ENCODE measurements at places on chromosomes 3 and 15.

DNA sequence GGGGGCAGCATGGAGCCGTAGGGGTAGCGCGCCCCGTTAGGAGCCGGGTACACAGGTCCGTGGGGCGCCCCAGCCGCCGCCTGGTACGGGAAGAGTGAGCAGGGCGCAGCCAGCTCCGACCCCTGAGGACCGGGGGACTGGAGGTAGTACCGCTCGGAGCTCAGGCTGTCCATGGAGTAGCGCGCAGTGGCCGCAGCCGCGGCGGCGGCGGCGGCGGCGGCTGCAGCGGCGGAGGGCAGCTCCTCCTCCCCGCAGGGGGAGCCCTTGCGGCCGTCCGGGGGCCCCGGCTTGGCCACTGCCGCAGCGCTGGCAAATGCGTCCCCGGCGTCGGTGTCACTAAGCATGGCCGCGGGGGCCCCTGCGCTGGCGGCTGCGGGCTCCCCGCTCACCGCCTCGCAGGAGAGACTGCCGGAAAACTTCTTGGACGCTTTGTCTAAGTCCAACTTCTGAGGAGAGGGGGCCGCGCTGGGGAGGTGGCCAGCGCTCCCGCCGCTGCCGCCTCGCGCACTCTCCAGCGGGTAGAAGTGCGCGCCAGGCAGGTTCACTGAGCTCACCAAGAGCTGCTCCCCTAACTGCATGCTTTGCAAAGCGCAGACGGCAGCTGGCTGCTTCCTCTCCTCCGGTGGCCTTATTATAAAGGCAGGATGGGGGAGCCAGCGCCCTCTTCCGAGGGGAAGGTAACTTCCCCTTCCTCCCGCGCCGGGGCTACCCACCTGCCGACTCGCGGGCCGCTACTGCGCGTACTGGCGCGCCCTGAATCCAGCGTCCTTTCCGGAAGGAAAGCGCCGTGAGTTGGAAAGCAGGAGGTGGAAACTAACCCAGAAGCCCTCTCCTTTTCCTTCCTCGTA is at the start of gene EOMES:
Gene EOMES, minus strand, starts transcription at position 607 of the 848 bp plus-strand sequence. Its CDS starts 29 bp downstream, at position 578.
- H3K4me3 ChIP-seq, result peak within 1 kb of the TSS; percentile 77
- no peak within 1 kb of the TSS for H3K27ac ChIP-seq
- peaks cover 96% of the 10 kb centered on the region for H3K27me3 ChIP-seq
- peaks cover 3% of the 10 kb centered on the region for H3K36me3 ChIP-seq
- H3K4me1 ChIP-seq, result peaks cover 28% of the 10 kb centered on the region

DNA sequence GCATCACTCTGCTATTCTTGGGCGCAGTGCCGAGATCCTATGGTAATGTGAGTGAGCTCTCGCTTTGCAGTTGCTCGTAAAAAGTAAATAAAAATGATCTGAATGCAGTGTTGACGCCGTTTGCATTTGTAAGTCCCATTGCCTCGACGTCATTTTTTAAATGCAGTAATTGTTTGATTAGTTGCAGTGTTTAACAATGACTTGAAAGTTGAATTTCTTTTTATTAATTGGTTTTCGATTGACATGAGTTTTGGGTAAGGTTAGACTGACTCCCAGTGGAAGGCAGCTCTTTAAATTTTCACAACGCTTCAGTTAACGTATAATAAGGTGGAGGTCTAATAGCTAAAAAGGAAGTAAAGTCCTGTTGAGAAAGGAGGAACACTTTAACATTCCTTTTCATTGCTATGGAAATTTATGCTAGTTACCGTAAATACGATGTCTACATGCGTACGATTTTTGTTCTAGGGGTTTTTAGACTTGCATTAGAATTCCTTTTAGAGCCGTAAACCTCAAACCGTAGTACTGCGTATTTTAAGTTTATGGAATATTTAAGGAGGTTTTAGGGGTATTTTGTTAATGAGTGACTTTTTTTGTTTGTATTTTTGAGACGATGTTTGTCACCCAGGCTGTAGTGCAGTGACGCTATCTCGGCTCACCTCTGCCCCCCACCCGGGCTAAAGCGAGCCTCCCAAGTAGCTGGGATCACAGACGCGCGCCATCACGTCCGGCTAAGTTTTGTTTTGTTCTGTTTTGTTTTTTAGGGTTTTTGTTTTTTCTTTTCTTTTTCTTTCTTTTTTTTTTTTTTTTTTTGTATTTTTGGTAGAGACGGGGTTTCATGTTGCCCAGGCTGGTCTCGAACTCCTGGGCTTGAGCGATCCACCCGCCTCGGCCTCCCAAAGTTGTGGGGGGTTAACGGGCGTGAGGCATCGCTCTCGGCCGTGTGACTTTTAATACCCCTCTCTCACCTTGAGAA is 1.4 kb downstream of the MORF4L1 start:
- no peak for DNase-seq
- H3K4me3 ChIP-seq, result peak overlapping the region; percentile 100
- peaks cover 63% of the 10 kb centered on the region for H3K4me1 ChIP-seq
- peak overlapping the region; percentile 100 for H3K27ac ChIP-seq

DNA sequence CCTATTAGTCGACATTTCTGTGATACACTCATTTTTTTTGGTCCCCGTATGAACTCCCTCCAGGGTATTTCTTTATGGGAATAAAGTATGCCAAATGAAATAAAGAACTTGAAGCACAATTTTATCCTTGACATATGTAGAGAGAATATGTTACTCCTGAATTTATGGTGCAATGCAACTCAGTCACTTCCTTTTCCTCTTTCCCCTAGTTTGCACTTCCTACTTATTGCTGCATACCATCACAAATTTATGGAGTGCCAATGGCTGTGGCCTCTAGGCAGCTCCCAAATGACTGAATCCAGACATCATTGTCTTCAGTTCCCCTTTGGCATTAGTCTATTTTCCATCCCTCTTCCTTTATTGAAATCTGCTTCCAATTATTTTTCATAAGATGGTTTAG is 403.5 kb downstream of the FHIT start:
- DNase-seq, result no peak
- no peak overlapping the region for H3K4me3 ChIP-seq
- H3K27ac ChIP-seq, result no peak overlapping the region
- H3K36me3 ChIP-seq, result no peaks in the 10 kb centered on the region
- no peaks in the 10 kb centered on the region for H3K27me3 ChIP-seq
- H3K4me1 ChIP-seq, result no peaks in the 10 kb centered on the region

GRCh38 chr3:30984855-30985749 is 90.6 kb upstream of the GADL1 start:
- H3K36me3 ChIP-seq, result no peaks in the 10 kb centered on the region
- no peaks in the 10 kb centered on the region for H3K27me3 ChIP-seq
- no peak overlapping the region for H3K4me3 ChIP-seq
- no peaks in the 10 kb centered on the region for H3K4me1 ChIP-seq
- H3K27ac ChIP-seq, result no peak overlapping the region

DNA sequence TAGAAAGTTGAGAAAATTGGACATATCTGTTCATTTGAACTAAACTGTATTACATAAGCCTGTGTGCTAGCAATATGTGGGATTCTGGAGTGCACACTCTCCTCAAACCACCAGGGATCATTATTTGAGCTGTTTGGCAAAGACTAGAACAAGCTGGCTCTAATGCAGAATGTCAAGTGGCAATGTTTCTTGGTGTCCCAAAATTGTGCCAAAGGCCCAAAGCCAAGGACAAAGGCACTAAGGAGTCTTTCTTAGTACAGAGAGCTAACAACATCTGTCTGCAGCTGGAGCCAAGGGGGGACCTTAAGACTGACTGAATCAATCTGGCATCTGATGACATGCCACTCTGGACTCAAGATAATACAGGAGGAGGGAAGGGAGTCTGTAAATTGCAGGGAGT is 76.7 kb upstream of the STRIT1 start:
- H3K27me3 ChIP-seq, result no peaks in the 10 kb centered on the region
- H3K4me1 ChIP-seq, result peaks cover 34% of the 10 kb centered on the region
- H3K27ac ChIP-seq, result no peak overlapping the region
- DNase-seq, result no peak

GRCh38 chr15:53434174-53434678 is 325.2 kb downstream of the WDR72 start:
- no peak for DNase-seq
- peaks cover 39% of the 10 kb centered on the region for H3K4me1 ChIP-seq
- H3K27ac ChIP-seq, result peak overlapping the region; percentile 2
- no peaks in the 10 kb centered on the region for H3K36me3 ChIP-seq
- H3K4me3 ChIP-seq, result no peak overlapping the region
- no peaks in the 10 kb centered on the region for H3K27me3 ChIP-seq

- H3K4me3 ChIP-seq, result no peak overlapping the region
- no peak for DNase-seq
- peaks cover 30% of the 10 kb centered on the region for H3K4me1 ChIP-seq
- H3K27ac ChIP-seq, result peak overlapping the region; percentile 84
- H3K27me3 ChIP-seq, result no peaks in the 10 kb centered on the region
- no peaks in the 10 kb centered on the region for H3K36me3 ChIP-seq
These were observed 16.0 kb downstream of the H1-8 start for GRCh38 chr3:129558772-129559564.

- H3K4me1 ChIP-seq, result peaks cover 4% of the 10 kb centered on the region
- no peaks in the 10 kb centered on the region for H3K36me3 ChIP-seq
- no peak for DNase-seq
- no peak overlapping the region for H3K4me3 ChIP-seq
- H3K27ac ChIP-seq, result no peak overlapping the region
- H3K27me3 ChIP-seq, result no peaks in the 10 kb centered on the region
These were observed 24.7 kb downstream of the IP6K1 start for GRCh38 chr3:49761661-49762060.

- no peaks in the 10 kb centered on the region for H3K27me3 ChIP-seq
- H3K4me3 ChIP-seq, result no peak overlapping the region
- no peak for DNase-seq
- no peaks in the 10 kb centered on the region for H3K36me3 ChIP-seq
These were observed 170.7 kb downstream of the NAALADL2 start for GRCh38 chr3:175029828-175030227.

- no peak overlapping the region for H3K4me3 ChIP-seq
- no peaks in the 10 kb centered on the region for H3K27me3 ChIP-seq
- no peak overlapping the region for H3K27ac ChIP-seq
- H3K36me3 ChIP-seq, result peaks cover 3% of the 10 kb centered on the region
- H3K4me1 ChIP-seq, result peaks cover 28% of the 10 kb centered on the region
These were observed 70.1 kb downstream of the HERC1 start for GRCh38 chr15:63763476-63764123.

- H3K36me3 ChIP-seq, result peaks cover 6% of the 10 kb centered on the region
- no peaks in the 10 kb centered on the region for H3K4me1 ChIP-seq
- H3K27me3 ChIP-seq, result no peaks in the 10 kb centered on the region
- DNase-seq, result no peak
- no peak overlapping the region for H3K4me3 ChIP-seq
- H3K27ac ChIP-seq, result no peak overlapping the region
These were observed 614.8 kb downstream of the ZIC1 start for GRCh38 chr3:148023994-148024393.
